ENCODE measurements at places on chromosomes 1 and 21.

DNA sequence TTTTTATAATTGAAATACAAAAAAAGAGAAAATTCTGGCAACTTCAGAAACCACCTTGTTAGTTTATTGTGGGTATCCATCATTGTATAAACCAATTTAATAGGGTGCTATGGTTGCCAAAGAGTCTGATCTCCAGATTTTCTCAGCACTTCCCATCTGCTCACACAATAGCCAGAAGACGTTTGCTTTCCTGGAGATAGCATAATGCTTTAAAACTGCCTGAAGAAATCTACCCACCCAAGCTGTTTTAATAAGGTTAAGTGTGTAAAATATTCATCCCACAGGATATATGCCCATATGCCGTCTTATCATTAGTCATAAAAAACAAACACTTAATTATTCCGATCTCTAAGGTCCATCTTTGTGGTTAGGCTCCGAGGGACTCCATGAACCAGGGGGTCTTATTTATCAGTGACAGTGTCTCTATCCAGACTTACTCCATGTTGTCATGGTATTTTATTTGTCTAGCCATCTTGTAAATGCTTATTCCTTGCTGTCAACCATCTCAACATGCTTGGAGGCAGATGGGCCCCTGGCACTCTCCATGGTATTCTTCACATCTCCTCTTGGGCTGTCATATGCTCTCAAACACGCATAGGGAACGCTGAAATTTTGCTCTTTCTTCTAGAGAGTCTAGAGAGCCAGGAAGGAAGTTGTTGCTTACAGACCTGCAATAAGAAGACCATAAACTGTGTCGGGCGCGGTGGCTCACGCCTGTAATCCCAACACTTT is 58.5 kb downstream of the MAP10 start:
- DNase-seq, result no peak

DNA sequence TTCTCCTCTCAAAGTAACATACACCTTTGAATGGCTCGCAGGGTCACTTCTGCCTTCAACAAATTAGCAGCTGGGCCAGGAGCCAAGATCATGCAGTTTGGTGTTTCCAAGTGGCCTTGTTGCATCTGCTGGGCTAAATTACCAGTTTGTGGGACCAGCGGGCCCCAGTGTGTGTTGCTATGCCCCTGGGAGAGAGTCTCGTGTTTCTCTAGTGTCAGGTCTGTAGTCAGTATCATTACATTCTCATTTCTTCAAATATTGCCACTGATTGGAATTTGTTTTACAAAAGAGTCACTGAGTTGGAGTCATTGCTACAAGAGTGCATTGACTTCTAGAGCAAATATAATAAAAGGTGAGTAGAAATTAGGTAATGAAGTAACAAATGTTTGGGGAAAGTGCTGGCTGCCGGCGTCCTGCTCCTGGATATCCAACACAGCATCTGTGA is 35.5 kb downstream of the RHOU start:
- DNase-seq, result no peak

- DNase-seq, result no peak
These were observed 27.9 kb upstream of the BATF3 start for GRCh38 chr1:212727386-212728181.

- no peak for DNase-seq
These were observed 51.7 kb downstream of the ABCA4 start for GRCh38 chr1:94068999-94069918.

- no peak for DNase-seq
These were observed 47.7 kb upstream of the RHOU start for GRCh38 chr1:228687587-228687986.

GRCh38 chr1:33327587-33328325 is 6.9 kb upstream of the A3GALT2 start:
- peak; percentile 54 for DNase-seq

DNA sequence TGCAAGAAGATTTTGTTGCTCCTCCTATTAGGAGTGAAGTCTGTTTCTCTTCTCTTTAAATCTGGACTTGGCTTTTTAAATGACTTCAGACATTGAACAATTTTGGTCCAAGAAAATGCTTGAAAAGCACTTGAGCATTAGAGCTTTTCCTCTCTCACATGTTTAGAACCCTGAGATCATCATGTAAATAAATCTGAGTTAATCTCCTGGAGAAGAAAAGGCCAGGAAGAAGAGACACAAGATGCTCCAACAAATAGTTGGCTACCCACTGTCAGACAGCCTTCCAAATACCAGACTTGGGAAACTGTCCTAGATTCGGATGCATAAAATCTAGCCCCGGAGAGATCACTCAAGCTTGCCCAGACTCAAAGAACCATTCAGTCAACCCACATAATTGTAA is 1353.1 kb upstream of the ADGRL4 start:
- DNase-seq, result no peak

- DNase-seq, result no peak
These were observed 97.8 kb downstream of the DTL start for GRCh38 chr1:212133319-212133718.

DNA sequence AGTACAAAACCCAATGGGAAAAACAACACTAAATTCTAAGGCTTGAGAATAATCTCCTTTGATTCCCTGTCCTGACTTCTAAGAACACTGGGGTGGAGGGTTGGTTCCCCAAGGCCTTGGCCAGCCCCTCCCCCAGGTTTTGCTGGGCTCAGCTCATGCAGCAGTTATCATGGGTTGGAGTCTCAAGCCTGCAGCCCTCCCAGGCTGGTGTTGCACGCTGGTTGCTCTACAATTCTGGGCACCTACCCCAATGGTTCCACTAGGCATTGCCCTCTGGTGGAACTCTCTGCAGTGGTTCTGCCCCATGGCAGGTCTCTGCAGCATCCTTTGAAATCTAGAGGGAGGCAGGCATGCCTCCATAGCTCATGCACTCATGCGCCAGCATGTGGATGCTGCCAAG is 184.4 kb upstream of the PALMD start:
- DNase-seq, result no peak

GRCh38 chr1:2303016-2303775 is 75.1 kb downstream of the SKI start:
- no peak for DNase-seq

- DNase-seq, result no peak
These were observed 37.1 kb upstream of the KANK4 start for GRCh38 chr1:62356257-62356835.

- peak; percentile 7 for DNase-seq
These were observed at the start of gene CYYR1 for GRCh38 chr21:26572702-26573381. Gene CYYR1, minus strand, starts transcription at chr21:26573286. Its CDS starts 346 bp downstream, at chr21:26572940.

DNA sequence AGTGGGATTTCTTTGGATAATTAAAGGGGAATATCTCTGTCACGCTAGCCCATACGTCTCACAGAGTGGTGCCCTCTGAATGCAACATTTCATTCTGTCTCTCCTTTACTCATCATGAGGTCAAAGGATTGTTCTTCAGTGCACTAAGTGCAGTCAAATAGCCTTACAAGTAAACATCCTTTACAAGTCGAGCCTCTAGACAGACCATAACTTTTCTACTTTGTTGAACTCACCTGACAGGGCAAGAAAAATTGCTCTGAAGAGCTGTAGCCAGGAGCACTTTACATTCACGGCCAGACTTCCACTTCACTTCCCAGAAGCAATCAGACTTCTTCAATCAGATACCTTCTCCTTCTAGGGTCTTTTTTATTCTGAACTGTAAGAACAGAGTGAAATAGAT is 768.0 kb upstream of the TMPRSS15 start:
- no peak for DNase-seq

- DNase-seq, result no peak
These were observed 976.9 kb downstream of the BRINP3 start for GRCh38 chr1:189500778-189501177.

- DNase-seq, result no peak
These were observed 101.9 kb downstream of the KCNJ15 start for GRCh38 chr21:38358666-38359065.

DNA sequence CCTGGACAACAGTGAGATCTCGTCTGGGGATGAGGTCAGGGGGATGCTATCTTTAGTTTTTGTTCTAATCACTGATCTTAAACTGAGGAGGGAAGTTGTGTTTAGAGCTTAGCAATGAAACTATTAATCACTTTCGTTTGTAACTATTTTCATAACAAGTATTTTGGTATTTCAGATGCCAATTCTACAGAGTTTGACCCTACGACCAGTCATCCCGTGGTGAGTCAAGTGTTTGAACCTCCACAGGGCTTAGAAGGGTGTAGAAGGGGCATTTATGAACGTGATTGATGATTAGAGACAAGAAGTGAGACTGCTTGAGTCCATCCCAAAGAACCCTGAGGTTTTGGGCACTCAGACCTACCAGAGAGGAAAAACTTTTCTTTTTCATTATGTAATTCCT is 15.6 kb downstream of the SLFNL1 start:
- DNase-seq, result no peak

- no peak for DNase-seq
These were observed 66.3 kb upstream of the KIF1B start for GRCh38 chr1:10143961-10144485.

GRCh38 chr1:32201011-32201855 is 838 bp downstream of the CCDC28B start:
- DNase-seq, result peak; percentile 67

GRCh38 chr1:10613861-10614260 is 139.1 kb downstream of the PEX14 start:
- no peak for DNase-seq

DNA sequence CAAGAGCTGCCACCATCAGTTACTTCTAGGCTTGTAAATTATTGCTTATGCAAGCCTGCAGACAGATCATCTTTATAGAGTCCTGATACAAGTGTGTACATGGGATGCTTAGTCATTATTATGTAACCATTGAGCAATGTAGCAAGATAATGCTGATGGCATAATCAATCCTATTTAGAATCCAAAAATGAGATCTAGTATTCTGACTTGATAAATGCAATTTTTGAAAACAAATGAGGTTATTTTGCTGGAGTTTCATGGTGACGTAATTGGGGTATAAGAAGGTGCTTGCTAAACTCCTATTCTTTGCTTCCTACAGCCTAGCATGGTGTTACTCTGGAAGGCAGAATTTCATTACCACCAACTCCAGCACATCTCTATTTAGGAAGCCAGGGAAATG is 801.7 kb upstream of the PRMT6 start:
- DNase-seq, result no peak

DNA sequence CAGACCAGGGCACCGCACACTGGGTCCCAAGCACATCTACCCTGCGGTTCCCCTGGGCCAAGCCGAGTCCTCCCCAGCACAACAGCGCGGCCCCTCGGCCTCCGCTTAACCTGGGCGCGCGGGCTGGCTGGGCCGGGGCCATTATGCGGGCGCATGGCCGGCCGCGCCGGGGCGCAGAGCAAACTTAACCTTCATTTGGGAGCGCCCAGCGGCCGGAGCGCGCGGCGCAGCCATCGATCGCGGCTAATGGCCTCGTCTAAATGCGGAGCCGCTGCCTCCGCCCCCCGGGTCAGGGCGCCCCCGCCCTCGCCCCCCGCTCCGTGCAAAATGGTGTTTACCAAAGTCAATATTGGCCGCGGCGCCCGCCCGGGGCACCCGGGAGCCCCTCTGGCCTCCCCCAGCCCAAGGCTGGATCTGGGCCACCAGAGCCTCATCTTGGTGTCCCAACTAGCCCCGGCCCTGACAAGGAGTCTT is 272.1 kb downstream of the TRABD2B start:
- no peak for DNase-seq
